ENCODE measurements at places on chromosomes 6 and 20. TPM values are rescaled to one million over a fixed set of nuclear protein-coding genes. Genes with fewer than 3 reads are reported as not detected.

DNA sequence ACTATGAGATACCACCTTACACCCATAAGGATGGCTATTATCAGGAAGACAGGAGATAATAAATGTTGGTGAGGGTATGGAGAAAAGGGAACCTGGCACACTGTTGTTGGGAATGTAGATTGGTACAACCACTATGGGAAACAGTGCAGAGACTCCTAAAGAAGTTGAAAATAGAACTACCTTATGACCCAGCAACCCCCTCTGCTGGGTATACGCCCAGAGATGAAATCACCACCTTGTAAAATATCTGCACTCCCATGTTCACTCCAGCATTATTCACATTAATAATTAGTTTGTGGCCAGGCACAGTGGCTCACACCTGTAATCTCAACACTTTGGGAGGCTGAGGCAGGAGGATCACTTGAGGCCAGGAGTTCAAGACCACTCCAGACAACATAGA, 26.8 kb downstream of the ZBTB9 start:
- H3K4me3 ChIP-seq: no peak overlapping the region
- no peak for DNase-seq
- no peak overlapping the region for H3K27ac ChIP-seq

DNA sequence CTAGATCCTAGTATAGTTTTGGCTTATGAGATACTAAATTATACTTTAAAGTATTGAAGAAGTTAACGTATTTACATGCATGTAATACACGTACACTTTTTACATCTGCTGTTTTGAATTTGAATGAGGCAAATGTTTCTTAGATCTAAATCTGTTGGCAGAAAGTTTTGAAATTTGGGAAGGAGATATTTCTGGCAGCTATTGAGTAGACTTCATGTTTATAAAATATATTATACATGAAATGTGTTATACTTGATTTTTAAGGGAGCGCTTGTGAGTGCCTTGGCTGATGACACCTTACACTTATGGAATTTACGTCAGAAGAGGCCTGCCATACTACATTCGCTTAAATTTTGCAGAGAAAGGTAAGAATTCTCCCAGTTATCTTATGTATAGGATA, 34.7 kb downstream of the STXBP5 start:
- no peaks in the 10 kb centered on the region for H3K36me3 ChIP-seq
- no peak for DNase-seq
- no peak overlapping the region for H3K4me3 ChIP-seq
- H3K27me3 ChIP-seq: no peaks in the 10 kb centered on the region
- H3K27ac ChIP-seq: no peak overlapping the region
- no peaks in the 10 kb centered on the region for H3K4me1 ChIP-seq

DNA sequence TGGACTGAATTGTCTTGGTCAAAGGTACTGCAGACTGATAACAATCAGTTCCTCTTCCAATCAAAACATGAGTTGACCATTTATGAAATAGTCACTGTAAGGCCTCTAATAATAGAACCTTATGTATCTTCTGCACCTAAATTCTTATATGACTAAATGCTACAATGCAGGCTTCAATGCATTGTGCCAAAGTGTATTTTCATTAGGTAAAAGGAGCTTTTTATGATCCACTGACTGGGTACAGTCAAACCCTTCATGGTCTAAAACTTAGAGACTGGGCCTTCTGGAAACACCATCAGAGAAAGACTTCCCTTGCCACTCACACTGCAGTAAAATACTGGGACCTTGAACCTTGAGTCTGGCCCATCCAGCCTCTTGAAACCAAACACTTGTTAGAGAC, 16.3 kb downstream of the LGSN start:
- no peak overlapping the region for H3K27ac ChIP-seq
- no peaks in the 10 kb centered on the region for H3K36me3 ChIP-seq
- no peaks in the 10 kb centered on the region for H3K27me3 ChIP-seq

- H3K4me3 ChIP-seq: no peak overlapping the region
- H3K4me1 ChIP-seq: no peaks in the 10 kb centered on the region
- H3K36me3 ChIP-seq: no peaks in the 10 kb centered on the region
- no peak overlapping the region for H3K27ac ChIP-seq
- H3K27me3 ChIP-seq: peaks cover 7% of the 10 kb centered on the region
These were observed 428.0 kb downstream of the DHX35 start for GRCh38 chr20:39390186-39390585.

GRCh38 chr6:151036869-151037680, 171.6 kb downstream of the MTHFD1L start:
- peak overlapping the region; percentile 46 for H3K4me3 ChIP-seq
- peaks cover 56% of the 10 kb centered on the region for H3K4me1 ChIP-seq
- H3K27ac ChIP-seq: peak overlapping the region; percentile 98

DNA sequence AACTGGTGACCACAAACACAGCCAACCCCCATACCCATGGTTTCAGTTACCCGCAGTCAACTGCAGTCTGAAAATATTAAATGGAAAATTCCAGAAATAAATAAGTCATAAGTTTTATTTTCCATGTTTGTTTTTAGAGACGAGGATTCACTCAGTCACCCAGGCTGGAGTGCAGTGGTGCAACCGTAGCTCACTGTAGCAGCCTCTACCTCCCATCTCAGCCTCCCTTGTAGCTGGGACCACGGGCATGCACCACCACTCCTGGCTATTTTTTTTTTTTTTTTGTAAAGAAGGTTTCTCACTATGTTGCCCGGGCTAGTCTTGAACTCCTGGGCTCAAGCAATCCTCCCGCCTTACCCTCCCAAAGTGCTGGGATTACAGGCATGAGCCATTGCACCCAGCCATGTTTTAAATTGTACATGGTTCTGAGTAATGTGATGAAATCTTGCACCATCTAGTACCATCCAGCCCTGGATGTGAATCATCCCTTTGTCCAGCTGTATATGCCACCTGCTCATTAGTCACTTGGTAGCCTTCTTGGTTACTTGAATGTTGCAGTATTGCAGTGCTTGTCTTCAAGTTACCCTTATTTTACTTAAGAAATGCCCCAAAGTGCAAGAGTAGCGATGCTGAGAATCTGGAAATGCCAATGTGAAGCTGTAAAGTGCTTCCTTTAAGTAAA, 14.5 kb downstream of the CSNK2A1 start:
- H3K27me3 ChIP-seq: no peaks in the 10 kb centered on the region
- H3K27ac ChIP-seq: peak overlapping the region; percentile 61
- H3K36me3 ChIP-seq: peaks cover 29% of the 10 kb centered on the region
- no peak for DNase-seq

DNA sequence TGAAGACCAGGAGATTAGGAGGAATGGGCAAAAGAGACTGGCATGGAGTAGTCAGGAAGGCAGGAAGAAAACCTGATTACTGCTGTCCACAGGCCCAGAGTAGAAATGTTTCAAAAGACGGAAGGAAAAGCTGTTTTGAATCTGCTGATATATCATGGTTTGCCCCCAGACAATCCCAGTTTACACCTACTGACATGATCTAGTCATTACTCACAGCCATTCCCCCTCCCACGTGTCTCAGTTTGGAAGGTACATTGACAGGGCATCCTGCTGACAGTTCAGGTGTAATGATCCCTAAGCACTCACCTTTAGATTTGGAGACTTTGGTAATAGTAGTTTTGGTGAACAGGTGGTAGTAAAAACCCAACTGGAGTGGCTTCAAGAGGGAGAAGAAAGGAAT, 9.8 kb upstream of the TXNDC5 start:
- no peak overlapping the region for H3K27ac ChIP-seq
- H3K4me1 ChIP-seq: no peaks in the 10 kb centered on the region
- no peak overlapping the region for H3K4me3 ChIP-seq
- no peak for DNase-seq

GRCh38 chr6:41546475-41546865, 289 bp downstream of the FOXP4 start:
- DNase-seq: peak; percentile 68
- H3K27me3 ChIP-seq: no peaks in the 10 kb centered on the region
- H3K4me3 ChIP-seq: peak overlapping the region; percentile 81
- no peak overlapping the region for H3K27ac ChIP-seq
- peaks cover 33% of the 10 kb centered on the region for H3K36me3 ChIP-seq

DNA sequence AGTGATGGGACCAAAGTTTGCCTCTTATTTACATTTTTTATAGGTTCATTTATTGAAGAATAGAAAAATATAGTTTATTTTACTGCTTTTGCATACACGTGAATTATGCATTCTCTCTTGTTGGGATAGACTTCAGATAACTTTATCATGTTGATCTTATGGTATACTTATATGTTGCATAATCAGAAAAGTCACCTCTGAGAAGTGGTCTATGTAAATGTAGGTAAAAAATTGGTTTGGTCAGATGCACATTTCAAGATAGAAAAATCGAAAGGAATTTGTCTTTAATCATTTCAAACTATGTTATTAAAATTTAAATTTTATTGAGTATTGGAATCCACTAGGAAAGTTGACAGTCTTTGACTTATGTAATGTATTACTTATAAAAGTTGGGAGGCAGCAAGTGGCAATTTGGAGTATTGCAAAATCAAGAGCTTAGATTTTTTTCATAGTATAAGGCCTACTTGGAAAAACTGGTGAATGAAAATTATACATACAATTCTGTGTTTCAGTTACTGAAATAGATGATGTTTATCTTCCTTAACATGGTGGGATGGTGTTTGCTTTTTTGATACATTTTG, 2.4 kb downstream of the PHF3 start:
- H3K27ac ChIP-seq: peak overlapping the region; percentile 97
- peaks cover 39% of the 10 kb centered on the region for H3K36me3 ChIP-seq
- DNase-seq: no peak
- peaks cover 31% of the 10 kb centered on the region for H3K4me1 ChIP-seq
- no peaks in the 10 kb centered on the region for H3K27me3 ChIP-seq
- H3K4me3 ChIP-seq: peak overlapping the region; percentile 98

The USP49 gene
- 6.9 TPM for total RNA-seq

The MUC21 gene
- not detected for total RNA-seq

The PRRT1 gene
- 2.9 TPM for total RNA-seq

The FERMT1 gene
- 18.5 TPM for total RNA-seq

Measured in Calu3 (cell line).